HepG2 (cell line): ENCODE measurements at places on chromosomes 11 and 22. TPM values are rescaled to one million over a fixed set of nuclear protein-coding genes. Genes with fewer than 3 reads are reported as not detected.

GRCh38 chr11:92692826-92693546 is 276.5 kb upstream of the MTNR1B start:
- no peaks in the 10 kb centered on the region for H3K27me3 ChIP-seq
- DNase-seq, result no peak
- H3K4me3 ChIP-seq, result no peak overlapping the region

DNA sequence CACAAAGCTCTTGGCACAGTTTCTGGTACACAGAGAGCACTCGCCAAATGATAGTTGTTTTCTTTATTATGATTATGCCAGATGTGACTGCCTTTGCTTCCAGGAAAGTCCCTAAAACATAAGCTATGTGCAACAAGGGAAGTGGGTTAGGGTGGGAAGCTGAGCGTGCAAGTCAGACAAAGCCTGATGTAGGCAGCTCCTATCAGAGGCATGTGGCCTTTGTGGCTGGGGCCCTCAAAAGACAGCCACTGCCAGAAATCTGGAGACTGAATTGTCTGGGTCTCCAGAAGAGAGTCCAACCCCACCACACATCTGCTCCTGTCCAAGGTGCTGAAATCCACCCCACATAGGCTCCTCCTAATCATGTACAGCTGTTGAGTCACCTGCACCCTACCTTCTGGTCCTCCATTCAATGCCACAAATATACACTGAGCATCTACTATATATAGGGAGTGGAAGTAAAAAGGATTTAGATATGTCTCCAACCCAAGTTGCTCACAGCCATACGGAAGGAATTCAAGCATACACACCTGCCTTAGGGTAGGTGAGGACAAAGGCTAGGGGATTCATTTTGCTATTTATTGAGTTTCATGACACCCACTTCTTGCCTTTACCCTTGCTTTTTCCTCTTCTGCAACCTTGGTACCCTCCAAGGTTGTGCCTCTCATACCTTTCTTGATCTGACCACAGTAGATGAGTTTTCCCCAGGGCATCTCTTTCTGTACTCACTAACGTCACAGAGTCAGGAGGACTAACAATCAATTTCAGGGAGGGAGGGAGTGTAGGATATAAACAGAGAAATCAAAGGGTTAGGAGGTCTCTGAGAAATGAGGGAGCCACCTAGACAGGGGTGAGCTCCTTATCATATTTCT is 12.4 kb downstream of the SEC14L3 start:
- H3K4me3 ChIP-seq, result no peak overlapping the region
- H3K4me1 ChIP-seq, result no peaks in the 10 kb centered on the region
- H3K27ac ChIP-seq, result no peak overlapping the region
- H3K36me3 ChIP-seq, result no peaks in the 10 kb centered on the region
- H3K27me3 ChIP-seq, result no peaks in the 10 kb centered on the region; the same call in 1 of the 2 replicates

TMEM191C gene
- total RNA-seq, result 1.2 and 2.9 TPM in 2 replicates

CCND1 gene
- 107 and 117 TPM in 2 replicates for total RNA-seq

GRCh38 chr11:110467556-110467955 is 37.8 kb downstream of the FDX1 start:
- H3K27me3 ChIP-seq, result no peaks in the 10 kb centered on the region
- DNase-seq, result peak; percentile 7
- H3K36me3 ChIP-seq, result peaks cover 6% of the 10 kb centered on the region; the same call in 1 of the 3 replicates
- no peak overlapping the region for H3K4me3 ChIP-seq
